D721Med (cell line): ENCODE measurements at places on chromosomes 12 and 14.

- no peak for DNase-seq
Measured at GRCh38 chr14:64502456-64502855, 1.2 kb downstream of the ZBTB25 start.

DNA sequence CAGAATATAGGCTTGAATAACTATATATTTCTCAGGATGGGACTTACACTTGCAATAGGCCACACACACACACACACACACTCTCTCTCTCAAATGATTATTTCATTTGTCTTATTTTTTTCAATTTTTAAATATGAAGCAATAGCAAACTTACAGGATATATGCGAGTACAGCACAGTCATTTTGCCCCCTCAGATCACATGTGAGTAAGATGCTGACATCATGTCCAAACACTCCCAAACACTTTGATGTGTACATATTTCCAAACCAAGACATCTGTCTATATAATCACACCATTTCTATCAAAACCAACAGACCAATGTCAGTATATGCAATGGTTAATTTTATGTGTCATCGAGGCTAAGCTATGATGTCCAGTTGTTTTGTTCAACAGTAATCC, 1535.9 kb upstream of the FLRT2 start:
- no peak for DNase-seq

GRCh38 chr12:24907464-24907863, 41.4 kb downstream of the BCAT1 start:
- no peak for DNase-seq

DNA sequence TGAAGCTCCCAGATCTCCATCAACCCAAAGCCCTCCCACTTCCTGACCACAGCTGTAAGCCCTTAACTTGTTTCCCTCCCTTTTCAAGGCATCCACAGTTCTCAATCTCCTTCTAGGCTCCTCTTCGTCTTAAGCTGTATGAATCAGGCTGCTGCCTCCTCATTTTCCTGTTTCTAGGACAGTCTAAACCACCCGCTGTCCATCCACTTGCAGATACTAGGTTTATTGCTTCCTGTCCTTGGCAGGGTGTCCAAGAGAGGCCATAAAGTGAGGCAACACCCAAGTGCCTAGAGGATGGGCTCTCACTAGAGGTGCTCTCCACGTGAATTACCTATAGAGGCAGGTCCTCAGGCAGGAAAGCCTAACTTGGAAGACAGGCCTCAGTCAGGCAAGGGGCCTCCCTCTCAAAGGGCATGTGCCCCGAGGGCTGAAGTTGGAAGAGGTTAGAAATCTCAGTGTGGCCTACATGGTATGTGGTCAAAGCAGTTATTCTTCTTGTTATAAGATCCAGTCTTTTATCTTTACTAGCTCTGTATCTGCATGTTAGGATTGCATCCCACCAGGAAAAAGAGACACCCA, 8.8 kb upstream of the TMEM106C start:
- DNase-seq = no peak

- DNase-seq = no peak
Measured at GRCh38 chr12:293199-293598, 30.6 kb upstream of the SLC6A13 start.

- DNase-seq = no peak
Measured at GRCh38 chr14:104722938-104723650, 935 bp upstream of the ADSS1 start.

DNA sequence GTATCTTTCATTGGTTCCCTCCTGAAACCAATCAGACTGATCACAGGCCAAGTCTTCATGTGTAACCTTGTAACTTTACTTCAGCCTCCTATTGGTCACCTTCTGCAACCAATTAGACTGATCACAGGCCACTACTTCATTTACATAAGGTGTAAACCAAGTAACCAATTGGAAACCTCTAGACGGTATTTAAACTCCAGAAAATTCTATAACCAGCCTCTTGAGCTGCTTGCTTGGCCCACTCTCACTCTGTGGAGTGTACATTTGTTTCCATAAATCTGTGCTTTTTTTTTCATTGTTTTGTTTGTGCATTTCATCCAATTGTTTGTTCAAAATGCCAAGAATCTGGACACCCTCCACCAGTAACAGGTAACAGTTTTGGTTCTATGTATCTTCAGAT, 47.5 kb downstream of the EIF2S3B start:
- no peak for DNase-seq

- DNase-seq = no peak
Measured at GRCh38 chr12:80299976-80300375, 144.1 kb upstream of the PTPRQ start.

DNA sequence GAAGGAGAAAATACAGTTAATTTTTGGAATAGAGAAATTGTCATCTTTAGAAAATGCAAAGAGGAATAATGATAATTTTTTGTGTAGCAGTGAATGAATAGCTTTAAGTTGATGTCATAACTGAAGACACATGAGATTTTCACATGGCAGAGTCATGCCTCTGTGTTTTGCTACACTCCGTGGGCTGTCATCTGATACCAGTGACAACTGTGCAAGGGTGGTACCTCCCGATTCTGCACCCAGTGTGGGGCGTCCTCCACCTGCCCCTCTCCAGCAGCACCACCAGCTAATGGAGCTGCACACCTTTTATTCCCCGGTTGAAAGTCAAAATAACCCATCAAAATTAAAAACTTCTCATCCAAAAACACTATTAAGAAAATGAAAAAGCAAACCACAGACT, 47.2 kb downstream of the ANKRD9 start:
- no peak for DNase-seq

- DNase-seq = no peak
Measured at GRCh38 chr14:99266181-99267178, 5.5 kb downstream of the BCL11B start.

- no peak for DNase-seq
Measured at GRCh38 chr12:754851-755562, 2.6 kb downstream of the WNK1 start.

GRCh38 chr12:117360222-117360550, 1.2 kb downstream of the NOS1 start:
- no peak for DNase-seq

GRCh38 chr12:6653342-6653741, 6.1 kb upstream of the ACRBP start:
- DNase-seq = no peak

DNA sequence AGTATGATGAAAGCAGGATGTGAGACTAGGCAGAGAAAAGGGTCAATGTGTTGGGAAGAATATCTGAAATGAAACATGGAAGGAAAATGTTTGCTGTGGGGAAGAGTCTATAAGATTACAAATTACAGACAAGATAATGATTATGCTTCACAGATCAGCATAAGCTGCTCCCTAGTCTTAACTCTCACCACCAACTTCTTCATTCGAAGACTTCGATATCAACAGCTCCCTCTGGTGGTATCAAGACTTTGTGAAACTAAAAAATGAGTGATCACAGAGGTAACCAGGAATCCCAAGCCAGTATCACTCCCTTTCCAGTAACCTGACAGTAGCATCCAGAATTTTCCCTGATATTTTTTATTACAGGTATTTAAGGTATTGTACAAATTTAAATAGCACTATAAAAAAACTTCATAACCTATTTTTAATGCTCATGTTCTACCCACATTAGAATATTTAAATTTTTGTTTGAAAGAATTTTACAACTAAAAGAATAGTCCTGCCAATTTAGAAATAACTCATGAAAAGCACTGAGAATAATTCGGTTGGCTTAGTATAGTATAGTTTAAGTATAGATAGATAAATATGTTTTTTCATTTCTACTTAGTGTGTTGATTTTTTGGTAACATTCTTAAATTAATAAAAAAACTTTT, 84.4 kb downstream of the C2CD5 start:
- no peak for DNase-seq

DNA sequence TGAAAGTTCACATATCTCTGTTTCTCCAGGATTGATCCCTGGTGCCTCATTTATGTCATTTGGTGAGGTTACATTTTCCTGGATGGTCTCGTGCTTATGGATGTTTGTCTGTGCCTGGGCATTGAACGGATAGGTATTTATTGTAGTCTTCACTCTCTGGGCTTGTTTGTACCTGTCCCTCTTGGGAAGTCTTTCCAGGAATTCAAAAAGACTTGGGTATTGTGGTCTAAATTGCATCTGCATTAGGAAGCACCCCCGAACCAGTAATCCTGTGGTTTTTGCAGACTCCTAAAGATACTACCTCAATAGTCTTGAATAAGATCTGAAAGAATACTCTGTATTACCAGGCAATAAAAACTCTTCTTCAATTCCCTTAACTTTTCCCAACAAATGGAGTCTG, 720.8 kb downstream of the SLC6A15 start:
- no peak for DNase-seq

DNA sequence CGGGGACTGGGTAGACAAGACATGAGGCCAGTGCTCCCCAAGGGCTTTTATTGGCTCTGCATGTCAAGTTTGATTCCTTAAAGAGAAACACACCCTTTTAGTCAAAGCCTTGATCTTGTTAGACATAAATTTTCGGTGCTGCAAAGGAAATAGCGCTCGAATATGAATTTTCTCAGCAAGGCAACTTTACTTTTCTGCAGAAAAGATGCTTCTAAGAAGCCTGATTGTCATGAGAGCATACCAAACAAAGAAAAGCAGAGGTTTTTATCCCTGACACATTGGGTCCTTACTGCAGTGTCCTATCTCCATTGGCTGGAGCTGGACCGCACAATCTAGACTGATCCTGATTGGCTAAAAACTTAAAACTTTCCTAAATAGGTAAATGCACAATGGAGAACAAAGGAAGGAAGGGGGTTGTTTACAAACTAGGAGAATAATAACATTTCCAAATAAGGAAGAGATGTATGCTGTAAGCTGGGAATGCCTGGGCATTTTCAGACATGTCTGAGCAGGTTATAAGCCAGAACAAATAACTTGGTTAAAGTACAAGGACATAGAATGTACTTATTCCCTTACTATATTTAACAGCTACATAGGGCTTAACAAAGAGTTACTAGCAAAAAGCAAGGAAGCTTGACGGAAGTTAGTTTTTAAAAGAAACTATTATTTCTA, 17.2 kb downstream of the TXNRD1 start:
- no peak for DNase-seq

DNA sequence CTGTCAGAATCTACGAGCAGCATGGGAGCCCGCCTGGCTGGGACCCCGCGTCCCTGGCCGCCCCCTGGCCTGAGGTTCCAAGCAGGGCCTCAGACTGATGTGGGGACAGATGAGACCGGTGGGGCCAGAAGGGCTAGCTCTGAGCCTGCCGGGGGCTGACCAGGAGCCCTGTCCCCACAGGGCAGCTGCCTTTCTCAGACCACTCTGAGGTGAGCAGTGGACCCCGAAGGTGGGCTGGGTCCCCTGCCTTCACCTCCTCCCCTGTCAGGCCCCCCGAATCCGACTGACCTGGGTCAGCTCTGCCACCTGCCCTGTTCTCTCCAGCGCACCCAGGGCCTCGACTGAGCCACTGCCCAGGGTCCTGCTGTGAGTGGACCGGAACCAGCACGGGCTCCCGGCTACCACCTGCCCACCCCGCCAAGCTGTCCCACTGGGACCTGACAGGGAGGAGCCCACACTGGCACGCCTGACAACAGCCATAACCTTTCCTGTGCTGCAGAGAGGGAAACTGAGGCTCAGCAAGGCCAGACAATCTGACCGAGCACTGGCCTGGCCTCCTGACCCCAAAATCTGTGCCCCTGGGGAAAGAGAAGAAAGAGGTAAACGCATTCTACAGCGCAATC, 29.7 kb upstream of the TMEM179 start:
- DNase-seq = no peak

- DNase-seq = no peak
Measured at GRCh38 chr12:101779626-101780025, 40.4 kb upstream of the SYCP3 start.

- DNase-seq = no peak
Measured at GRCh38 chr14:75487155-75487671, 35.1 kb upstream of the BATF start.

GRCh38 chr12:96698965-96699364, 208.1 kb upstream of the NEDD1 start:
- DNase-seq = no peak

DNA sequence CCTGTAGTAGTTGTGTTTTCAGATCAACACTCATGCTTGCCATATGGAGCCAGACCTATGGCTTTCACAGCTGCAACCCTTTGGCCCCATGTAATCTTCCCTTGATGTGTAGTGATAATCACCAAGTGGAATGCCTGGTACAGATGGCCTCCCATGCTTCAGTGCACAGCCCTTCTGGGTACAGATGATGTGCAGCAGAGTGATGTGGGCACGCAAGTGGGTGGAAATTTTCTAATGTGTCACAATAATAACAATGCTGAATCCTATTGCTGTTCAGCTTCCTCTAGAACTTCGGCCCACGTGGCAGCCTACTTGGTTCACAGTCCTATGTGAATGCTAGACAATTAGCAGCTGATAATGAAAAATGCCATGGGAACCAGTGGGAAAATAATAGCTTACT, 188.1 kb downstream of the SNAPC1 start:
- no peak for DNase-seq

- no peak for DNase-seq
Measured at GRCh38 chr12:43740511-43741100, 18.0 kb downstream of the PUS7L start.

GRCh38 chr12:110451263-110451662, 1.1 kb upstream of the ARPC3 start:
- DNase-seq = no peak

DNA sequence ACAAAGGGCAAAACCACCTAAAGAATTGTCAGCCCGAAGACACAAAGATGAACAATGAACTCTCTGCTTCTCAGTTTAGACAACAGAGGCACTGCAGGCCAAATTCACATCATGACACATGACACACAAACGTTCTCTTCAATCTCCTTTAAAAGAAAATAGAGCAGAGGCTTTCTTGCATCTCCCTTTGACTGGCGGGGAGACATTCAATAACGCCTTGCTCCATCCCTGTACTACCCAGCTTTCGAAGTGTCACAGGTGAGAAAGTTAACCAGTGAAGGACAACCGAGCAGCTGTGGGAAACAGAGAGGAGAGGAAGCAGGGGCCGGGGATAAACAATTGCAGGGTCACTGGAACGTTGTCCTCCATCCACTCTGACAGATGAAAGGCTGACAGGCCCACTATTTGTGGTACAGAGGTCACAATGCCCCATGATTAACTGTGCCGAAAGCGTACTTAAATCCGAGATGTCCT, 130.8 kb downstream of the PHLDA1 start:
- DNase-seq = no peak

DNA sequence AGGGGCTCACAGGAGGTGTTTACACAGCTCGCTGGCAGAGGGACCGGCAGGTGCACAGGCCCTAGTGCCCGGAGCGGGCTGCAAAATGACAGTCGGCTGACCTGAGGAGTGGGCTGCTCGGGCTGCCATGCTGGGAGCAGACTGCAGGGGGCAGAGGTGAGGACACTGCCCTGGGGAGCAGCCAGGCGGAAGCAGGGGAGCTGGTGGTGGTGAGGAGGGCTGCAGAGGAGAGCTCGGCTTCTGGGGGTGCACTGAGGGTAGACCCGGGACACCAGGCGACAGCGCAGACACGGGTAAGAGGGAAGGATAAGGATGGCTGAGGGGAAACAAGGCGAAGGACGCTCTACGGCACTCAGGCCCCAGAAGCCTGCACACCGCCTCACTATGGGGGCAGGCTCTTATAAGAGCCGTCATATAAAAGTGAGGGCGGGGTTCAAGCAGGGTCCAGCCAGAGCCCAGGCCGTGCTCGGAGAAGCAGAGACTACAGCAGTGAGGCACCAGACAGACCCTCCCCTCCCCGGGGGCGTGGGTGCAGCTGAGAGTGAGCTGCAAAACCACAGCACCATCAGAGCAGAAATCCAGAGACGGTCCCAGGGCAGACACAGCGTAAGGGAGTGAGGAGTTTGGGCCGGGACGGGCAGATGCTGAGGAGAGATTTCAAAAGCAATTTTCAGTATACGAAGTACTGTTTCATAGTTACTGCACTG, 62.5 kb downstream of the CCDC88C start:
- no peak for DNase-seq

GRCh38 chr12:32273063-32273522, 126.3 kb upstream of the FGD4 start:
- DNase-seq = no peak

- no peak for DNase-seq
Measured at GRCh38 chr14:68969278-68970033, 9.6 kb downstream of the ACTN1 start.
